Anterior cingulate cortex (tissue), 58 donors: ENCODE measurements at places on chromosomes 4 and X.

DNA sequence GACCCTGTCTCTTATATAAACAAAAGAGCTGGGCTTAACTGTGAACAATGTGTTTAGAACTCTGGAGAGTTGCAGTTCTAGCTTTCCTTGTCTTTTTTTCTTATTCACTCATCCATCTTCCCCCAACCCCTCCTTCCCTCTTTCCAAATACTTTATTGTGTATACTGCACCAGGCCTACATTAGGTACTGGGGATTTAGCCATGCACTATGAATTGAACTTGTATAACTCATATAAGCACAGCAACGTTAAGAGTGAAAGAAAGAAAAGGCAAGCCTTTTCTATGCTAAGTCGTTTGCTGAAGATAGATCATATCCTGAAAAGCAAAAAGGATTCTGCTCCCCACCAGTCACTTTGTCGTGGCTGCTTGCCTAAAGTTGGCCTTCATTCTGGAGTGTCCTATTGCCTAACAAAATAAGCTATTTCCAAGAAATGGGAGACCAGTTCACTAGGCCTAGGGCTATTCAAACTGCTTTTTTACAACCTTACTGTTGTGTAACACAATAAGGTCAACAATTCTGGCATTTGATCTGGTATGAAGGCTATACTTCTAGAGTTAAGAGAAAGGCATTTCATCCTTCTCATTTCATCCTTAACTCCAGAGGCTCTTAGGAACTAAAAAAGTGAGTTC is 32.2 kb downstream of the CCNI start:
- no peak for DNase-seq

GRCh38 chr4:184961660-184962059 is 56.6 kb upstream of the HELT start:
- no peak for DNase-seq

- DNase-seq, result no peak
Measured at GRCh38 chr4:89316931-89317366, 9.3 kb upstream of the GPRIN3 start.

DNA sequence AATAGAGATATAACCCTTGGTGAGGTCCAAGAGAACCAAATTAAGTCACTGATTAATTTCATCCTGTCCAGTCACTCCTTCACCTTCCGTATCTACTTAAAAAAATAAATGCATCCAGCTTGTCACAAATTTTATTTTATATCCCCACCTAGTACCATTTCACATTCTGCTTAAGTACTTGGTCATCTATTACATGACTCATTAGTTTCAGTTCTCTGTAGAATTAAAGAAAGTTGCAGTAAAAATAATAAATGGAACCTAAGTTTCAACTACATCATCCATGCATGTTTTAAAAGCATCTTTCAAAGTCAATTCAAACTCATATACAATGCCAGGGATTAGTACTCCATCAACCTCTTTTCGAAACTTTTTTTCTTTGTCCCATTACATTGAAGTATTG is 130.2 kb downstream of the SH2D1A start:
- DNase-seq, result no peak

DNA sequence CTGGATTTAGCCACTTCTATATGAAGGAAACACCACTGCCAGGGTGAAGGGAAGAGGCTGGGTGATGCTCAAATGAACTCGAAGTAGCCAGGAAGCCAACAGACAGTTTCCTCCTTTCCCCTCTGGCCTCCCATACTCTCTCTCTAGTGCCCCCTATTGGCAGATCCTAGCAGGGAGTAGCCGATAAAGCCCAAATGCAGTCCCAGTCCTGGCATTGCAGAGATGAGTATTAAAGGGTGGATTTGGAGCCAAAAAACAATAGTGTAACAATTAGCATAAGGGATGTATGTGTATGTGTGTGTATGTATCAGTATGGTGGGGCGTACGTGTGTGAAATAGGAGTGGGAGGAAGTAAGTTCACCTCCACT is 213.8 kb upstream of the LDB2 start:
- DNase-seq, result peak; percentile 5

DNA sequence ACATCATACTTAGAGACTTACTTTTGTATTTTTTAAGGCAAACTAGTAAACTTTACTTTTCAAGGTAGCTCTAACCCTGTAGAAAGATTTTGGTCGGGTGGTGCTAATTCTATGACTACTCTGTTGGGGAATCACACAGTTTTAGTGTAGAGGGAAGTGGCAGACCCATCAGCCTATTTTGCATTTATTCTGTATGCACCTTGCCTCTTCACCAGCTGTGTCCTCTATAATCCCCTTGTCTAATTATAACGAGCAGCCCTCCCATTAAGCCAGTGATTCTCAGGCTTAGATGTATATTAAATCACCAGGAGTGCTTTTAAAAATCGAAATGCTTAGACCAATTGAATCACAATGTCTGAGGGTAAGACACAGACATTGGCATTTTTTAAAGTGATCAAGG is 78.1 kb downstream of the GALNT7 start:
- no peak for DNase-seq
